PC-3 (cell line): ENCODE measurements at places on chromosomes 4 and X.

DNA sequence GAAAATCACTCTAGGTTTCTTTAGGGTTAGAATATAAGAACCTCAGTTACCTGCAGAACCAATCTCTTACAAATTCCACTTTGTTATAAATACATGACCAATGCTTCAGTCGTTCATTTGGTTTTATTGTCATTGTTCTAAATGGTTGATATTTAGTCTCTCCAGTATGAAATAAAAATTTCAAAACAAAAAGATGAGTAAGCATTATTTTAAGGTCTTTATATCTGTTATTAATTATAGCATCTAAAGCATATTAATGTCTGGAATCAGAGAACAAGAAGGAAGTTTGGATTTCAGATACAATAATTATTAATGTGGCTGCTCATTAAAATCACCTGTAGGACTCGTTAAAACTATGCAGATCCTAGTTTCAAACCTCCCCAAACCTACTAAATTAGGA lies 265.4 kb upstream of the CXorf51A start:
- DNase-seq, result no peak

- DNase-seq, result no peak
These were observed 62.0 kb downstream of the AWAT2 start for GRCh38 chrX:69987691-69988090.

DNA sequence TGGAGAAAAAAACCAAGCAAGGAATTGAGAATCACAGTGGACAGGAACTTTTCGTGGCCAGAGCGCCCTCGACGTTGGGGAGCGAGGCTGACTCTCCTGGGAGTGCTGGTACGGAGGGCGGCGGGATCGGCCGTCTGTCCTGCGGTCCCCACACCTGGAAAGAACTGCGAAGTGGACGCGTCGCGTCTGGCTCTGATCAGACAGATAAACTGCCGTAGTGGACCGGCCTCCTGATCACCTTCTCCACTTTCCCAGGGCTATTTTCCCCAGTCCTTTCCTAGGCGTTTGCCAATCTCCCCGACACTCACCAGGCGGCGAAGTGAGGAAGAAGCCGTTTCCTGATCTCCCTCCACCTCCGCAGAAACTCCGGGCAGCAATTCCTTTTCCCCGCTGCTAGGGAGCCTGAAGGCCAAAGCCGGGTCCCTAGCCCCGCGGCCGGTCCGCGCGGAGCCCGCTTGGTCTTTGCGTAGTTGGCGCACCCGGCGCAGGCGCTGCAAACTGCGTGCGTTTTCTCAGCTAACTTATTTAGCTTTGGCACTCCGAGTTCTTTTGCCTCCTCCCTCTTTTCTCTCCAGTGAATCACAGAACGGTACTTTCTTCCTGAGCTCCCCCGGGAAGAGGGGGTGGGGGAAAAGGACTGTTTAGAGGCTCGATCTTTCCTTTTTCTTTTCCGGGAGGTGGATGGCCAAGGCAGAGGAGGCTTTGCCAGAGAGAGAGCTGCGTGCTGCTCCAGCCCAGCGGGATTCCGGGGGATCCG lies at the start of gene ARSJ:
ARSJ (minus strand) TSS at position 500 of the 757 bp plus-strand sequence. CDS start 813 bp downstream, outside the sequence.
- peak; percentile 64 for DNase-seq

DNA sequence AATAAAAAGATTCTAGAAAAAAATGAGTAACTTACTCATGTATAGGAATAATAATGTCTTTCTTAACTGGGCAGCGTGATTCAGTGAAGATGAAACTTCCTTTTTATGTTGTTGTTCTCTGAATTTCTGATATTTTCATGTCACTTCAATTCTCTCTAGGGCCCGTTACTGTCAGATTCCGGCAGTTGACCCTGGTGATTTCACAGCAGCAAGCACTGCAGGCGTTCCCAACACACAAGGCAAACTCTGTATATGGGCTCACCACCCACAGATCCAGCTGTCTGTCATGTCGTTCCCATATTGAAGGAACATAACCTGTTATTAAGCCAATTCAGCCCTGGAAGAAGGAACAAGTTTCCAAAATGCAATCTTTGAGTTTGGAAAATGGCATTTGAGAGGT lies 288.3 kb upstream of the GALNTL6 start:
- no peak for DNase-seq
